Activated T-helper 1 cell treated with anti-CD3 and anti-CD28 coated beads, Interleukin-2, amount 50 U/mL, for 16 hours (primary cell): ENCODE measurements at places on chromosomes 5 and 9.

- DNase-seq = no peak
These were observed 997.5 kb upstream of the CTNND2 start for GRCh38 chr5:12901696-12902095.

DNA sequence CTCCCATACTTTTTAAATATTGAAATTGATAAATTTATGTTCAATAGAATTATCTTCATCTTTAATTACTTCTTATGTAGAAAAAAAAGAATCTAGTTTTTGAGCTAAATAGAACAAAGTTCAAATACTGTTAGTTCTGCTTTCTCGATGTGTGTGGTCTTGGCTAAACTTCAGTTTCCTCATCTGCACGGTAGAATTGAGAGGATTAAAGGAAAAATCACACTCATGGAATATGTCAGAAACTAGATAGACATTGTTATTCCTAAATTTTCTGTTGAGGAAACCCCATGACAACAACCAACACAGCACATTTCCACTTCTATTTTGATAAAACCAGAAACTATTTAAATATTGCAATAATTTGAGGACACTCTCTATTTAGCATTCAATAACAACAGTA, 100.3 kb downstream of the MUSK start:
- no peak for DNase-seq

GRCh38 chr9:93896093-93896492, 59.1 kb downstream of the BARX1 start:
- DNase-seq = no peak

DNA sequence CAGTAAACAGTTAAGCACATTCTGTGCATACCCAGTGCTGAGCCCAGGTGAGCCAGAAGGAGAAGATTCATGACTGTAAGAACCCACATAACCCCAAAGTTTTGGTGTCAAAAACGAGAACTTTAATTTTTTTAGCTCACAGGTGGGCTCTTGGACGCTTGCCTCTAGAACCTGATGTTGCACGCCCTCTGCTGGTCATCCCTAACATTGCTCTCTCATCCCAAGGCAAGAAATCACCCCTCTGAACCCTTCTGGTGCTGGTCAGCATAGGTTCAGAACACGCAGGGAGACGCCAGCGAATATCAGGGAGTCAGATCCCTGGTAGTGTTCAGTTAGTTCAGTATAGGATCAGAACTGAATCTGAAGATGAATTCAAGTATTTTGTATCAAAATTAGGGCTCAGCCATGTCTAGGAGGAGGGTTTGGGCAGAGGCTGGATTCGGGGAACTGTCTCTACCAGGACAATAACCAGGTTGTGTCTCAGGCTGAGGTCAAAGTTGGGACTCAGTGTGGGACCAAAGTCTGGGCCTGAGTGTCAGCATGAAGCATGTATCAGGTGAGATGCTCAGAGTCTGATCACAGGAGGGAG, 4.1 kb upstream of the DNAJB5 start:
- no peak for DNase-seq
